ENCODE measurements at places on chromosomes 12 and 14. TPM values are rescaled to one million over a fixed set of nuclear protein-coding genes. Genes with fewer than 3 reads are reported as not detected.

- DNase-seq, result no peak
Measured at GRCh38 chr12:66312189-66312588, 9.9 kb downstream of the HELB start.

Gene BMP4
- total RNA-seq, result 64.3 TPM

- no peak for DNase-seq
Measured at GRCh38 chr12:43052441-43052840, 462.9 kb upstream of the PRICKLE1 start.

DNA sequence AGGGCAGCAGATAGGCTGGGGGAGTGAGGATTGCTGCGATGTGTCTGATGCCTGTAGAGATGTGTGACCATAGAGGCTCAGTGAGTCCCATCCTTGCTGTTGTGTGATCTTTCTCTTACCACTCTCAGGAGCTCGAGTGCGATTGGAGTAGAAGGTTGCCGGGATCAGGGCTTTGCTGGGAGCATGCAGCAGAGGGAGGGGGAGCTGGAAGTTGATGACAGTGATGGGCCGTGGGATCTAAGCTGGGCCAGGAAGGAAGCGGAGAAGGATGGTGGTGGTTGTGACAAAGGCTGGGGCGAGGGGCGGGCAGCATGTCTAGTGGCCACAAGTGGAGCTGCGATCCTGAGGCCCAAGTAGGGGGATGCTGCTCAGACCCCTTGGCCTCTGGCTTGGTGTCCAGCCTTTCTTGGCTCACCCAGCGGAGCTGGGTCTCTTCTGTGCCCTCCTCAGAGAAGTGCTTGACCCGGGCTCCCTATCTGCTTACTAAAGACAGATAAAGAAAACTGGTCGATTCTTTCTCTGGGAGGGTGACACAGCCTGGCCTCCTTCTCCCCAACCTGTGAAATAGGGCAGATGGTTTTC is 66.2 kb downstream of the PRMT8 start:
- no peak for DNase-seq

Gene TEX52
- total RNA-seq, result not detected

GRCh38 chr14:50001999-50002925 is 109.4 kb downstream of the ARF6 start:
- no peak for DNase-seq

Measured in pulmonary artery endothelial cell (primary cell).